Left lung (tissue), 14 donors: ENCODE measurements at places on chromosomes 3 and 15. TPM values are rescaled to one million over a fixed set of nuclear protein-coding genes. Genes with fewer than 3 reads are reported as not detected.
A peak's percentile ranks its signal among the peaks of the same experiment; 100 is the strongest.

ETV5 gene
- total RNA-seq: 41.5 TPM

CFAP20DC gene
- 1.4 TPM for total RNA-seq

FSIP1 gene
- total RNA-seq: 0.38 TPM

ARL13B gene
- 25.2 TPM for total RNA-seq

SLC22A13 gene
- total RNA-seq: 0.68 TPM

ERC2 gene
- total RNA-seq: 2.7 TPM

LIPC gene
- total RNA-seq: 0.58 TPM

CACNA2D2 gene
- total RNA-seq: 86.6 TPM

OR4M2 gene
- not detected for total RNA-seq

KBTBD13 gene
- not detected for total RNA-seq

SLC7A14 gene
- not detected for total RNA-seq

DNA sequence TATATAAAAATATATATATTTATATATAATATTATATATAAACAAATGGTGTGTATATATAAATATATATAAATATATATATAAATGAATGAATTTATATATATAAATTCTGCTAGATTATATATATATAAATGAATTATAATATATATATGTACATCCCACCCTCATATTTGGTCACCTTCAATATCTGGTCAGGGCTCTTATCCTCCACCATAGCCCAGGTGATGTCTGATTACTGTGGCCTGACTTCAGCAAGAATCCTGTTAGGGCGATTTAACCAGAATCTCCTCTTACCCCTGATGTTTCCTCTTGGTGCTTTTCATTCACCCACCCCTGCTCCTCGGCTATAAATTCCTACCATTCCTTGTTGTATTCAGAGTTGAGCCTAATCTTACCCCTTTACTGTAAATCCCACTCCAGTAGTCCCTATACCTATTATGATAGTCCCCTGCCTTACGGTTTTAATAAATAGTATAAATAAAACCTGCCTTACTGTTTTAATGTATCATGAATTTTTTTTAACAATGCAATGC lies 439.6 kb downstream of the PLOD2 start:
- H3K27ac ChIP-seq: no peak overlapping the region
- H3K27me3 ChIP-seq: no peaks in the 10 kb centered on the region
- H3K36me3 ChIP-seq: no peaks in the 10 kb centered on the region
- H3K4me1 ChIP-seq: no peaks in the 10 kb centered on the region

- no peaks in the 10 kb centered on the region for H3K27me3 ChIP-seq
- H3K4me1 ChIP-seq: peaks cover 5% of the 10 kb centered on the region
- no peak for DNase-seq
- no peak overlapping the region for H3K4me3 ChIP-seq
Measured at GRCh38 chr15:98939311-98940080, 68.1 kb downstream of the PGPEP1L start.

- no peak for DNase-seq
- H3K4me3 ChIP-seq: no peak overlapping the region
Measured at GRCh38 chr3:43364926-43365325, 78.6 kb downstream of the SNRK start.

DNA sequence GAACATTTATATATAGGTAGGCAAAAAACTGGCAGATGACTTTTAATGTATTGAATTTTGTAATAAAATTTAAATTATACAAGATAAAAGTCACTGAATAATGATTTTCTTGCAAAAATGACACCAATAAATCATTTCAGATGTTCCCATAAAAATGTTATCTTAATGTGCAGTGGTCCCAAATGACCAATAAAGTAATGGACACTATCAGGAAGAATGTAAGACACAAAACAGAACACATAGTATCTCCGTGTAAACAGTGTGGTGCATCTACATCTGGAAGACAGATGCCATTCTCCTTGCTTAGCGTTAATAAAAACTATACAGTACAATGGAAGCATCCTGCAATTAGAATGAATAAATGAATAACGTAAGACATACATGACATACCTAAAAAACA lies 41.5 kb downstream of the FGF7 start:
- no peak overlapping the region for H3K4me3 ChIP-seq
- H3K36me3 ChIP-seq: no peaks in the 10 kb centered on the region
- no peaks in the 10 kb centered on the region for H3K4me1 ChIP-seq

DNA sequence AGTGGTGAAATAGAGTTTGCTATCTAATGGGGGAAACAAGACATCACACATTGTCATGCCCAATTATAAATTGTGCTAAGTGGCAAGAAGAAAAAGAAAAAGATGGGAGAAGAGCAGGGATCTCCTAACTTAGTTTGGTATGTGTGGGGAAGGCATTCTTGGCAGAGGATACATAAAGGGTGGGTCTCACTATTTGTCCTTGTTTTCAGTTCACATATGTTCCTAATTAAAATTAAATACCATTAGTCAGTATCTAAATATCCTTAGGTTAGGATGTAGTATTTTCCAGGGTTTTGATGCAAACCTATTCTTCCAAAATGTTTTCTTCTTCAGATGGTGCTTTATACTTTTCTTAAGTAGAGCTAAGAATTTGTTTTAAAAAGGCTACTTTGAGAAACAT lies 173.7 kb downstream of the B3GALNT1 start:
- H3K27me3 ChIP-seq: no peaks in the 10 kb centered on the region
- no peaks in the 10 kb centered on the region for H3K36me3 ChIP-seq
- DNase-seq: no peak
- no peak overlapping the region for H3K4me3 ChIP-seq
- no peak overlapping the region for H3K27ac ChIP-seq
- no peaks in the 10 kb centered on the region for H3K4me1 ChIP-seq

GRCh38 chr3:86930181-86930580 lies 60.8 kb downstream of the VGLL3 start:
- no peaks in the 10 kb centered on the region for H3K27me3 ChIP-seq
- no peak for DNase-seq
- H3K36me3 ChIP-seq: no peaks in the 10 kb centered on the region
- H3K4me1 ChIP-seq: no peaks in the 10 kb centered on the region
- no peak overlapping the region for H3K4me3 ChIP-seq

DNA sequence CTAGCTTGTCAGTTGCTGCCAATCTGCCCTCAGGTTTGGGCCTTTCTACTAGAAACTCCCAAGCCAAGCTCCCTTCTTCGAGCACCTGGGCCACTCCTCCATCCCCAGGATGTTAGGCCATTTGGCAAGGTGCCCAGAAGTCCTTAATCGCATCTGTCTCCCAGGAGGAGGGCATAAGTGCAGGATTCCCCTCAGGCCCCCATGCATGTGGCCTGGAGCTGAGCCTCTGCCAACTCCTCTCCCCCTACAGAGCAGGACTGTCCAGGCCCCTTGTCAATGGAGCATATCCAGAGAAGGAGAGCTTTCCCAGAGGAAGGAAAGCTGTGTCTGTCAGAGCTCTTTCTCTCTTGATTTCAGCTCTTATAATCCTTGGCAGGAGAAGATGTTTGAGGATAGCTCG lies 182.6 kb upstream of the ROPN1 start:
- H3K27me3 ChIP-seq: no peaks in the 10 kb centered on the region
- no peak for DNase-seq
- no peaks in the 10 kb centered on the region for H3K36me3 ChIP-seq
- no peak overlapping the region for H3K27ac ChIP-seq
- no peak overlapping the region for H3K4me3 ChIP-seq

DNA sequence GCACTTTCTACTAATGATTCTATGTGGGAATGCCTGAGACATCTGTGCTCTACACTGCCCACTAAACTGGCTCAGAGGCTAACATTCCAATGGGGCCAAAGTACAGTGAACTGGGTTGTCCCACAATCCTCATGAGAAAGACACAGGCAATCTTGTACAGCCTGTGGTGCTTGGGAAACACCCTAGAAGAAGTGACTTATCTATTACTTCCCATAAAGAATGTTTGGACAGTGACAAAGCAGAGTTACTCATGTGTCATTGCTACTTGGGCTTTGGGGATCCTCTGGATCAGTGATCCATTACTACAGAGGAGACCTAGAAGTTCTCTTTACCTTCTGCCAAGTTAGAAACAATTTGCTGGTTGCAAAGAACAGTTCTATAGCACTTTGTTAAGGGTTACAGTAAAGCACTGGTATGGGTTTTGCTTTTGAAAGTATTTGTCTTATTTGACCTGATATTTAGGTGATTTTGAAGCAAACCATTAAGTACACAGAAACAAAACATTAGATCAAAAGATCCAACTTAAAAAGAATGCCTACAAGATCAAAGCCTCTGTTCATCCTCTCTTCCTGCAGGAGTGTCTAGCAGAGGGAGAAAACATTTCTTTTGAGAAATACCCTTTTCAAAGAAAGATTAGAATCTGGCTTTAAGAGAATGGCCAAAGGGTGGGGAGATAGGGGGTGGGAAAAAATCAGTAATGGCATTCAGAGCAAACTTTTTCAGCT lies 75.8 kb downstream of the CTNNB1 start:
- H3K27me3 ChIP-seq: no peaks in the 10 kb centered on the region
- no peak overlapping the region for H3K27ac ChIP-seq

DNA sequence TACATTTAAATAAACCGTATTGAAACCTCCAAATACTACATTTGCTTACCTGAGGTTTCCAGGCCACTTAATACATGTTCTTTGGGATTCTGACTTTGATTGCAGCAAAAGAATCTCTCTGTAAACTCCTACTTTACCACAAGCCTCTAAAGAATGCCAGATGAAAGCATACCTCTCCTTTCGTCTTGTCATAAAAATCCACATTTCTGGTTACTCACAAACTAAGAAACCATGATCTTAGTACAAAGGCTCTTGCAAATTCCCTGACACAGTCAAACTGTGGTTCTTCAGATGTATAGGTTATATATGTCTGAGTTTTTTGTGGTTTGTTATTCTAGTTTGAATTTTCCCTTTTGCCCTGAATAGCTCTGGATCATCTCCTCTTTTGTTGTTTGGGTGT lies 188.4 kb downstream of the RAP2B start:
- no peaks in the 10 kb centered on the region for H3K4me1 ChIP-seq
- H3K27me3 ChIP-seq: no peaks in the 10 kb centered on the region

- no peak overlapping the region for H3K27ac ChIP-seq
- H3K36me3 ChIP-seq: no peaks in the 10 kb centered on the region
Measured at GRCh38 chr15:49060710-49061495, 14.7 kb upstream of the SECISBP2L start.

- DNase-seq: no peak
- H3K27me3 ChIP-seq: no peaks in the 10 kb centered on the region
- no peak overlapping the region for H3K4me3 ChIP-seq
- H3K27ac ChIP-seq: no peak overlapping the region
- H3K4me1 ChIP-seq: peaks cover 8% of the 10 kb centered on the region
Measured at GRCh38 chr15:58632789-58633188, 116.7 kb downstream of the ADAM10 start.

- no peaks in the 10 kb centered on the region for H3K4me1 ChIP-seq
- no peak overlapping the region for H3K27ac ChIP-seq
- H3K4me3 ChIP-seq: no peak overlapping the region
- H3K36me3 ChIP-seq: no peaks in the 10 kb centered on the region
- peaks cover 16% of the 10 kb centered on the region for H3K27me3 ChIP-seq
Measured at GRCh38 chr15:92304223-92304975, 89.3 kb upstream of the ST8SIA2 start.

DNA sequence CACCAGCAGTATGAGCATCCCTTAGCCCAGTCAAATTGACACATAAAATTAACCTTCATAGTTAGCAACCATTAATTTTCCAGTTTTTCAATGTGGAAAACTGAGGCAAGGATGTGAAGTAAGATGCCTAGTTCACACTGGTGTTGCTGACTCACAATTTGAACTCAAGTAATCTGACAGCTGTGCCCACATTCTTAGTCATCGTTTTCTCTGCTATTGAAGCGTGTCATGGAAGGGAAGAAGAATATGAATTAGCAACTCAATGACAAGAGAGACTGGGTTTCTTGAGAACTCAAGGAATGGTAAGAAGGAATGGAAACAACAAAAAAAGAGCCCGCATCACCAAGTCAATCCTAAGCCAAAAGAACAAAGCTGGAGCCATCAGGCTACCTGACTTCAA lies 261.4 kb downstream of the EPHA3 start:
- no peaks in the 10 kb centered on the region for H3K4me1 ChIP-seq
- no peak for DNase-seq
- H3K27me3 ChIP-seq: no peaks in the 10 kb centered on the region

- no peak overlapping the region for H3K4me3 ChIP-seq
- no peaks in the 10 kb centered on the region for H3K27me3 ChIP-seq
- H3K27ac ChIP-seq: no peak overlapping the region
- no peak for DNase-seq
- no peaks in the 10 kb centered on the region for H3K36me3 ChIP-seq
Measured at GRCh38 chr3:96192966-96193550, 621.3 kb upstream of the EPHA6 start.

- peak overlapping the region; percentile 6 for H3K4me3 ChIP-seq
- no peak for DNase-seq
- H3K27ac ChIP-seq: peak overlapping the region; percentile 48
- peaks cover 90% of the 10 kb centered on the region for H3K27me3 ChIP-seq
Measured at GRCh38 chr3:32818970-32819511, 1.2 kb downstream of the TRIM71 start.

DNA sequence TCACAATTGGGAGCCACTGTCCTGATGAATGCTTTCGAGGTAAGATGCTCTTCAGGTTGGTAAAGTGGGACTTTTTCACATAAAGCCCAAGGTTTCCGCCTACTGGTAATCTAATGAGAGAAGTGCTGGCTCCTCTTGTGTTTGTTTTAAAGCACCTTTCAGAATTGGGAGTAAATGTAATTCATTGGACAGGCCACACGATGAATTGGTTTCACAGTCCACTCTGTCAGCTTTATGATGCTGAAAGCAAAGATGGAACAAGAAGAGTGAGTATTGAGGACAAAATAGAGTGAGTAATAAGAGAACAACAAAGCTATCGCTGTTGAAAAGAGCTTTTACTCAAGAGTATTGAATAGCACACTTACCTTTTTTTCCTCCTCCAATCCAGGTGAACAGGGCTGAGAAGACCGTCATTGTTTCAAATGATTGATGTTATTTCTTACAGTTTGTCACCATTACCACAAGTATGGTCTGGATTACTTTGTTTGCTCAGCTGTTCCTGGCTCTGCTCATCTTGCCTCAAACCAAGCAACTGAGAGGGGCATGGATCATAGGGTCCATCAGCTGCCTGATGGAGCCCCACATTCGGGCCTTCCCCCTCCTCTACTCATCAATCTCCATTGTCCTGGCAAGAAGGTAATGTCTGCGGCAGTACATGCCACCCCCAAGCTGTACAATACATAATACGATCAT lies 136.1 kb upstream of the CNTN4 start:
- H3K36me3 ChIP-seq: no peaks in the 10 kb centered on the region
- no peaks in the 10 kb centered on the region for H3K4me1 ChIP-seq
- no peaks in the 10 kb centered on the region for H3K27me3 ChIP-seq
- H3K4me3 ChIP-seq: no peak overlapping the region
- H3K27ac ChIP-seq: no peak overlapping the region

GRCh38 chr15:40118473-40118872 lies 9.8 kb upstream of the BMF start:
- H3K27me3 ChIP-seq: no peaks in the 10 kb centered on the region
- no peaks in the 10 kb centered on the region for H3K36me3 ChIP-seq
- DNase-seq: no peak
- no peaks in the 10 kb centered on the region for H3K4me1 ChIP-seq
- no peak overlapping the region for H3K4me3 ChIP-seq

DNA sequence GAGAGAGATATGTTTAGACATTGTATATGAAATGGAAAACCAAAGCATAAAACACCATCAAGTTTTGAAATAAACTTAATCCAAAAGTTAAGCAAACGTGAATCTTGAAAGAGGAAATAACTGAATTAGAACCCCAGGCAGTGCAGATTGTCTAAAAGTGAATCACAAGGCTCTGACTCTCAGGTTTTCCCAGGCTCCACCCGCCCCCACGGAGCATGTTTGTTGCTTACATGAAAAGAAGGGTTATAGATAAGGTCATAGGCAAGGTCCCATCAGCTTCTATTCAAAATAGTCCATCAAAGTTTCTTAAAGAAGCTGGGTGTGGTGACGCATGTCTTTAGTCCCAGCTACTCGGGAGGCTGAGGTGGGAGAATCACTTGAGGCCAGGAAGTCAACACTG lies 29.0 kb upstream of the SLMAP start:
- H3K4me1 ChIP-seq: peaks cover 7% of the 10 kb centered on the region
- no peak overlapping the region for H3K27ac ChIP-seq
- no peak overlapping the region for H3K4me3 ChIP-seq
